Suppressor macrophage (primary cell): ENCODE measurements at places on chromosomes 13 and 19.

DNA sequence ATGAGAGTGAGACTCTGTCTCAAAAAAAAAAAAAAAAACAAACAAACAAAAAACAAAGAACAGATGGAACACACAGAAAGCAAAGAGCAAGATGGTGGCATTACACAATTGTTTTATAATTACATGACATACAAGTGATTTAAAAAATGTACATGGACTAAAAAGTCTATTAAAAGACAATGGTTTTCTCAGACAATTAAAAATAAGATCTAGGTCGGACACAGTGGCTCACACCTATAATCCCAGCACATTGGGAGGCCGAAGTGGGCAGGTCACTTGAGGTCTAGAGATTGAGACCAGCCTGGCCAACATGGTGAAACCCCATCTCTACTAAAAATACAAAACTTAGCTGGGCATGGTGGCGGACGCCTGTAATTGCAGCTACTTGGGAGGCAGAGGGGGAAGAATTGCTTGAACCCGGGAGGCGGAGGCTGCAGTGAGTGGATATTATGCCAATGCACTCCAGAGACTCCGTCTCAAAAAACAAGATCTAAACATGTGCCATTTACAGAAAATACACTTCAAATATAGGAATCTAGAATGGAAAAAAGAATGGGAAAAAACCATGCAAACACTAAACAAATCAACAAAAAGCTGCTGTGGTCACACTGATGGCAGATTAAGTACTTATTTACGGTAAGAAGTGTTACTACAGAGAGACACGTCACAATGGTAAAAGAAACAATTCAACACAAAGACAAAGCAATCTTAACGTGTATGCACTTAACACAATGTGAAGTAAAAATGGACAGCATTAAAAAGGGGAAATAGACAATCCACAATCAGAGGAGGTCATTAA is 26.7 kb downstream of the MIER2 start:
- DNase-seq, result no peak

DNA sequence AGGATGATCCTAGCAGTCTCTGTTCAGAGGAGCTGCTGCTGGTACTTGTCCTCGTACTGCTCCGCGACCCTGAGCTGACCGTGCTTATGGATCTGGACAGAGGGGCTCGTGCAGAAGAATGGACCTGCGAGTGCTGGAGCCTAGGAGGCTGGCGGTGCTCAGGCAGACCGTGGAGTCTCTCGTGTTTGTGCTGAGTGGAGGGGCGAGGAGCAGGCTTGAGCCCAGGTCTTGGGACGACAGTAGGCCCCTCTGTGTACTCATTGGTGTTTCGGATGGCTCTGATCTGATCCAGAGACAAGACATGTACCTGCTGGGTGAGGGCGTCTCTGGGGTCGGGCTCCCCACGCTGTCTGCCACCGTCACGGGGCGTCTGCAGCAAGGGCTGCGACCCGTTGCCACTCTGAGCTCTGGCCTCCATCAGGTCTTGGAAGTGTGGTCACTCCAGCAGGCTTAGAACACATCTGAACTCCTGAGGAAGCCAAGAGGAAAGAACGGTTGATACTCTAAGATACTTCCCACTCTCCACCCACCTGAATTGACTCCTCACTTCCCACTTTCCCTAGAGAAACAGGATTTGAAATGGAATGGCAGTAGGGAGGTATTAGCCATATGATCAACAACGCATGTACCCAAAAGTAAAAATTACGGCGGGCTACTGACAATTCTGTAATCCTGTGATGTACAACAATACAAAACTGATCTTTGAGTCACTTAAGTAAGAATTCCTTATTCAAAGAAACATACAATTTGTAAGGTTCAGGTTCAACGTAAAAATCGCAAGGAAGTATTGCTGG is 3.4 kb downstream of the SPRY2 start:
- peak; percentile 52 for DNase-seq

- no peak for DNase-seq
Measured at GRCh38 chr13:110961959-110962358, 47.1 kb upstream of the ANKRD10 start.

- DNase-seq, result no peak
Measured at GRCh38 chr19:17138937-17139598, 63.5 kb downstream of the MYO9B start.

DNA sequence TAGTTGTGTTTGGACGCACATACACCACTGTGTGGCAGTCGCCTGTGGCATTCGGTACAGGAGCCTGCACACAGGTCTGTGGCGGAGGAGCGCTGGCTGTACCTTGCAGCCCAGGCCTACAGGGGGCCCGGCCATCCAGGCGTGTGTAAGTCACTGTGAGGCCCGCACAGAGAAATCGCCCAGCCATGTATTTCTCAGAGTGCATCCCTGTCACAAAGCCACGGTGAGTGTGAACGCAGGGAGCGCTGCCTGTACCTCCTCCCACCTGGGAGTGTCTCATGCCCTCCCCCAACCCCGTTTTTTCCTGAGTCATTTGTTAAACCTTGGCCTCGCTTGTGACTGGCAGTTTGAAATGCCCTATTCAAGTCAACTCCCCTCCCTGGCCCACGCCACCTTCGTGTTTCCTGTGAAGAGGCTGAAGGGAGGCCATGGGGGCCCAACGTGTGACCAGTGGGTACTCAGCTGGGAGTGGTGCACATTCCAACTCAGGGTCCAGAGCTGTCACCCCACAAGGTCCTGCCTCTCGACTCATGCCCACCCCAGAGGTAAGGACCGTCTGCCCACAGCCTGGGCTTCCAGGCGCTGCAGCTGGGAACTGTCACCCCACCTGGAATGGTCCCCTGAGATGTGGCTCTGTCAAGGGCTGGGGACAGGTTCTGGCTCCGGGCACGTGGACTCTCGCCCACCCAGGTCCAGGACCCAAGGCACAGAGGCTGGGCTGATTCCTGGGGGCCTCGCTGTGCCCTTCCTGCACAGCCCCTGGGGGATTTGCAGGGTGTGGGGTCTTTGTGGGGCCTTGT is 11.6 kb upstream of the RASA3 start:
- DNase-seq, result no peak

GRCh38 chr13:60572003-60572798 is 175.2 kb downstream of the TDRD3 start:
- no peak for DNase-seq

GRCh38 chr19:11100049-11100448 is 10.8 kb downstream of the LDLR start:
- no peak for DNase-seq

- peak; percentile 75 for DNase-seq
Measured at GRCh38 chr19:21202865-21203494, 61.1 kb downstream of the ZNF431 start.

DNA sequence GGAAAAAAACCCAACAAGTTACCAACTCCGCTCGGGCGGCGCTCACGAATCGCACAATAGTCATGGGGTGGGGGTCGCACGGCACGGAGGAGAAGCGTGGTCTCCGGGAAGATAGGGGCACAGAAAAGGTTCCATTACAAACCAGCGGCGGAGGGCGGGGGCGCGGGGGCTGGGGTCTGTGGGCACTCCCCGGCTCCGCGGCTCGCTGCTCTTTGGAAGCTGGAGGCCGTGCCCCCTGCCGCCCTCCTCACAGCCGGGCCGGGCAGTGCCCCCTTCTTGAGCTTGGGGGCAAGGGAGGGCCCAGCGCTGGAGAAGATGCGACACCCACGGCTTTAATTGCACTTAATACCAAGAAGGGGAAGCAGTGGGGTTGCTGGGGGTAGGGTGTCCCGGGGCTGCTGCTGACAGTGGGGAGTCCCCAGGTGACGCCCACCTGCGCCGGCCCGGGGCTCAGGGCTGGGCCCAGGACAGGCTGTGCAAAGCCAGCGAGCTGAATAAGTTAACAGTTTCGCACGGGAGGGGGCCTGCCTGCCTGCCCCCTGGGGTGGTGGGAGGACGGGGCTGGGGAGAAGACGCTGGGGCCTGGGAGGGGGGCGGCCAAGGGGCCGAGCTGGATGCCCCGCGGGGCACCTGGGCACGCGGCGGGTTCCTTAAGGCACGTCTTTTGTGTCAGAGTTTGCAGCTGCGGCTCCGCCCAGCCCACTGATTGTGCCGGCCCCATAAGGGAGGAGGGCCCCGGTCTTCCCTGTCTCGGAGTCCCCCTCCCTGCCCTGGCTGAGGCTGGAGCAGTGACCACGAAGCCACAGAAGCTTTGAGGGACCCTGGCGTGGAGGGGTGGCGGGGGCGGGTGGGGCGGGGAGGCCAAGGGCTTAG is 9.8 kb downstream of the DCAF15 start:
- DNase-seq, result no peak

DNA sequence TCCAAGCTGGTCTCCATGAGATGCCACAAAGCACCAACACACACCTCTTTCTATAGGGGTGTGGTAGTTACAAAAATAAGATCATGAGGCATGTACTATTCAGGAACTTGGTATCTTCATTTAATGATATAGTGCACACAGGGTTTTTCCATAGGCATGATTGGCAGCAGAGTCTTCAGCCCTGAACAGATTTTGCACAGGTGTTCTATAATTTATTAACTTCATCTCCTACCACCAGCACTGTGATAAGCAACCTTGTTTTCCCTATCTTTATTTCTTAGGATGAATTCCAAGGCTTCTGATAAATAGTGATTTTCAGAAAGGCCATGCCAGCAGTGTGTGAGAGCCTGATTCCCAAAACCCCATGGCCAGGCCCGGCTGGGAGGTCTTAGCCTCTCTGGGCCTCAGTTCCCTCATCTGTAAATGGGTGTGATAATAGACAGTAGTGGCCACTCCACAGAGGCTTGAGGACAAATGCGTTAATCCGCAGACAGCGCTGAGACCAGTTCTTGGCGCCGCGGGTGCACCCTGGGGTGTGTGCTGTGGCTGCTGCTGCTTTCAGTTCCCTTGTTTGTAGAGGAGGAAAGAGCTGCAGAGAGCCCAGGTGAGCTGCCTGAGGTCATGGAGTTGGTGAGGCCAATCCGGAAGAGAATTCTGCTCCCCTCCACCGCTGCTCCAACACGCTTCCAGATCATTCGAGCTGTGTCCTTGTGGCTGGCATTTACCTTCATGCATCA is 33.1 kb downstream of the DHRS12 start:
- DNase-seq, result no peak
